ENCODE measurements at places on chromosomes 1 and 21. TPM values are rescaled to one million over a fixed set of nuclear protein-coding genes. Genes with fewer than 3 reads are reported as not detected.

Gene MRPL20
- polyA plus RNA-seq = 116 TPM

Gene FMO3
- 9.3 TPM for polyA plus RNA-seq

Gene AMIGO1
- 4.7 TPM for polyA plus RNA-seq

Gene TGFB2
- 0.54 TPM for polyA plus RNA-seq

Gene CNKSR1
- 0.64 TPM for polyA plus RNA-seq

Gene KIAA0040
- 5.0 TPM for polyA plus RNA-seq

Gene CLCNKB
- 2.4 TPM for polyA plus RNA-seq

Gene TAF5L
- 7.2 TPM for polyA plus RNA-seq

Gene FYB2
- polyA plus RNA-seq = not detected

Gene GRIK3
- 1.4 TPM for polyA plus RNA-seq

Gene S100A8
- 27.6 TPM for polyA plus RNA-seq

Gene CCDC17
- 2.2 TPM for polyA plus RNA-seq

Gene PPIAL4G
- not detected for polyA plus RNA-seq

Gene PLCH2
- 2.4 TPM for polyA plus RNA-seq

Gene UBXN10
- polyA plus RNA-seq = 1.7 TPM

Gene MAEL
- not detected for polyA plus RNA-seq

Gene S100A7
- polyA plus RNA-seq = not detected

Gene CLCC1
- 48.5 TPM for polyA plus RNA-seq
